ENCODE measurements at places on chromosomes 7 and 10.
A peak's percentile ranks its signal among the peaks of the same experiment; 100 is the strongest.

- DNase-seq: peak; percentile 8
These were observed 44.9 kb downstream of the CAV1 start for GRCh38 chr7:116569737-116570136.

- DNase-seq: no peak
These were observed 513.0 kb upstream of the ANKRD30A start for GRCh38 chr10:36612436-36612835.

- no peak for DNase-seq
These were observed 109.6 kb downstream of the TCERG1L start for GRCh38 chr10:131201741-131202515.

GRCh38 chr10:79472449-79472848 is 27.0 kb upstream of the ZCCHC24 start:
- no peak for DNase-seq

- DNase-seq: no peak
These were observed 279.8 kb upstream of the ZNF32 start for GRCh38 chr10:43928425-43928968.

GRCh38 chr10:119416855-119417254 is 125.7 kb downstream of the RGS10 start:
- DNase-seq: no peak

DNA sequence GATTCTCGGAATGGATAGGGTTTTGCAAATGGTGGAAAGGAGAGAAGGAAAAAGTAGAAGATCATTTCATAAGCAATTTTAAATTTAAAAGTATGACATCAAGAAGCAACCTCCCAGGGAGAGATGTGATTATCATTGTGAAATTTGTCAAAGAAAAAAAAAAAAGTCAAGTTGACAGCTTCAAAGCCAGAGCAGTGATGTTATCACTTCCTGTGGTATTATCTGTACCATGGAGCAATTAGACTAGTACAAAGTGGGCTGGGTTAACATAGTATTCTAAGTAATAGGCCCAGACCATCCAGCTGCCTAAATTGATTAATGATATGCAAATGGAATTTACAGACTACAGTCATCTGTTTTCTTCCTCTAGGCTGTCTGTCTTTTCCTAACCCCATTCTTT is 84.0 kb upstream of the NPY start:
- no peak for DNase-seq

GRCh38 chr7:24874791-24875190 is 105.2 kb downstream of the OSBPL3 start:
- no peak for DNase-seq

- peak; percentile 10 for DNase-seq
These were observed 156.3 kb downstream of the PHF14 start for GRCh38 chr7:11130012-11130411.

DNA sequence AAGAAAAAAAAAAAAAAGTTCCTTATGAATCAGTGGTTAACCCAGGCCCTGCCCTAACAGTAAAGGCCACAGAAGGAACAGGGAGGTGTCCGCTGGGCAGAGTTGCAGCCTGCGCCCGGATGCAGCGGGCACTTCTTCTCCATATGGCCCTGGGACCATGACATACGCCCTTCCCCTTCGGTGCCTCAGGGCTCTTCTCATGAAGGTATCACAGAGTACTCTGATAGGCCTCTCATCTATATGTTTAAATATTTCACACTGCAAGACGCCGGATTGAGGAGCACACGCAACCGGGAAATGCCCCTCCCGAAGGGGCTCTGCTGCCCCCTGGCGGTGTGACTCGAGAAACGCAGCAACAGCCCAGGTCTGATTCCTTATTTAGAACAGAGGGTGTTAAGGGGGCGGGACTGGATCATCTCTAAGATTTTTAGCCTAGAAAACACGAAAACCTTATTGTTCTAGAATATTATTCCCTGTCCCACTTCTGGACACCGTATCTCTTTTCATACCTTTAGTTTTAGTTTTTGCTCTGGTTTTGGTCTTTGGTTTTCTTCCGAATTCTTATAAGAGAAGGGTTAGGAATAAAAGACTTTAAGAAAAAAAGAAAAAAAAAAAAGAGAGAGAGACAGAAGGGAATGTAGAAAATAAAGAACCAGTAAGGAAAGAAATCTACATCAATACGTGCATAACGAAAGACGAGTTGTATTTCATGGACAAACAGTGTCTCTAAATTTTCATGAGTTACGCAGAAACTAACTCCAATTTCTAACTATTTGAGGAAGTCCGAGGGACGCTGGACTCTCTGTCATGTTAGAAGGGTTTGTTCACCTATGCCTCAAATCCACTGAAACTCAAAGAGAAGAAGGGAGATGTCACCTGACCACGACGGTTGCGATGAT is 12.0 kb downstream of the DAGLB start:
- peak; percentile 45 for DNase-seq

DNA sequence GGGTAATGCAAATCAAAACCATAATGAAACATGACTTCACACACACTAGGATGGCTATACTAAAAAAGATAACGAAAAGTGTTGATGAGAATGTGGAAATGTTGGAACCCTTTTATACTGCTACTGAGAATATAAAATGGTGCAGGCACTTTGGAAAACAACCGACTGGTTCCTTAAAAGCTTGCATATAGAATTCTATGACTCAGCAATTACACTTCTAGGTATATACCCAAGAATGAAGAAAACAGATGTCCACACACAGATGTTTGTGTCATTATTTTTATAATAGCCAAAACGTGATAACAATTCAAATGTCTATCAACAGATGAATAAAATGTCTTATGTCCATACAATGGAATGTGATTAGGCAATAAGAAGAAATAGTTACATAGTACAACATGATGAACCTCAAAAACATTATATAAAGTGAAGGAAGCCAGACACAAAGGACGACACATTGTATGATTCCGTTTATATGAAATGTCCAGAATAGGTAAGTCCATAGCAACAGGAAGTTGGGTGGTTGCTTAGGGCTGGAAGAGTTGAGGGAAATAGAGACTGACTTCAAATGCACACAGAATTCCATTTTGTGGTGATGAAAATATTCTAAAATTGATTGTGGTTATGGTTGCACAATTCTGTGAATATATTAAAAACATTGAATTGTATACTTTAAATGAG is 148.3 kb upstream of the PHYHIPL start:
- no peak for DNase-seq

DNA sequence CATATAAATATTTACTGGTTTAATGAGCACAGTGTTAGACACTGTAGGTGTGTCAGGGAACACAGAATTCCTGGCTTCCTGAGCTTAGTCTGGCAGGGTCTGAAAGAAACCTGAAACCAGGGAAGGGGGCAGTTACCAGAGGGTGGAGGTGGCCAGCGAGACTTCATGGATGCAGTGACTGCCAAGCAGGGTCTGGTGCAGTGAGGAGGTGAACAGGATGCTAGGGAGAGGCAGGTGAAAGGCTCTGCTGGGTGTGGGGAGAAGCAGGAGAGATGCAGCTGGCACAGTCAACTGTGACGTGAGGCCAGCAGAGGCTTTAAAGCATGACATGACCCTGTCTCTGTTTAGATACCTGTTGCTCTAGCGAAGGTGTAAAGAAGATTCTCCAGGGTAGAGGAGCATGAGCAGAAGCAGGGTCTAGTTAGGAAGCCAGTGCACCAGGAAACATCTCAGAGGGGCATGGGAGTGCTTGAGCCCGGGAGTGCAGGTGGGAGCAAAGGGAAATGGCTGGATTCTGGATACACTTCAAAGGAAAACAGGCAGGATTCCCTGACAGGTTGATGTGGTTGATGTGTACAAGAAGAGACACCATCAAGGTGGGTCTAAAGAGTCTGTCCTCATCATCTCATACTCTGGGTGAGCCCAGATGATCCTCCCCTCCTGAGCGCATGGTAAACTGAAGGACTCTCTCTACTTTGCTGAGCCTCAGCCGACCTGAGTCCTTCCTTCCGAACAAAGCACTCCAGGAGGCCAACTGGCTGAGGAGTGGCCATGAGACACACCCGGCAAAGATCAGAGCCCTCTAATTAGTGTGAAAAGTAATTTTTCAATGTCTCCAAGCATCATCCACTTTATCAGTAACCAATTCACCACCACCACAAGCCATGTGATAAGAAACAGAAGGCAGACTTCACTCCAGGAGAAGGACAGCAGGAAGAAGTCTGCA is 186.8 kb downstream of the COBL start:
- DNase-seq: no peak

GRCh38 chr7:85023066-85023712 is 163.7 kb downstream of the SEMA3D start:
- no peak for DNase-seq

- no peak for DNase-seq
These were observed 1149.5 kb upstream of the POT1 start for GRCh38 chr7:126079151-126079550.

GRCh38 chr7:5780801-5781496 is 514 bp downstream of the RNF216 start:
- no peak for DNase-seq

DNA sequence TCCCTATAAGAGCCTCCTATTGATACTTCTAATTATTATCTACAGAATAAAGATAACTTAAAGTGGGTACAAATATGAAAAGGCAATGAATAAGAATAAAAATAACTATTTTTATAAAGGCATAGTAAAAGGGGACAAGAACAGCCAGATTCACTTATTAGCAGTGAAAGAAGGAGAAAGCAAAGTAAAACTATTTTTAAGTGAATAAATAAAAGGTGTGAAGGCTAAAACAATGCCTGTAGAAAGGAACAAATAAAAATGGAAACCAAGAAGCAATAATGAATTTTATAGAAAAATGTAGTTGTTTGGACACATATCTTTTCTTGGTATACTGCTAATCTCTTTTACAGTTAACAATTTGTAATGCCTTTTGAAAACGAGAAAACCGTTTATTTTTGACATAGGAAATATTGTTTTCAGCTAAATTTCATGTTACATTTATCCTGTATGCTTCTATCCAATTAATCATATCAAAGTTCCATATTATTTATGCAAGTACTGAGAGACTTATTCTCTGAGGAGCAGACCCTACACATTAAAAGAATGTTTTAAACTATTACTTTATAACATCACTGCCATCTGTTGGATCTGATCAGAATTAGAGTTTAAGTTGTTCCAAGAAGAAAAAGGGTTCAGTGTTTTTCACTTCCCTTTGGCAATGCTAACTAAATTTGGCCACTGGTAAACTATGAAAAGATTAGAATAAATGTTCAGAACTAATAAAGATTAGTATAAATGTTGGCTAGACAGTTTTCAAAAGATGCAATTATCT is 59.1 kb downstream of the ARMC3 start:
- DNase-seq: peak; percentile 37

GRCh38 chr10:124372899-124373298 is 45.8 kb downstream of the OAT start:
- DNase-seq: no peak

DNA sequence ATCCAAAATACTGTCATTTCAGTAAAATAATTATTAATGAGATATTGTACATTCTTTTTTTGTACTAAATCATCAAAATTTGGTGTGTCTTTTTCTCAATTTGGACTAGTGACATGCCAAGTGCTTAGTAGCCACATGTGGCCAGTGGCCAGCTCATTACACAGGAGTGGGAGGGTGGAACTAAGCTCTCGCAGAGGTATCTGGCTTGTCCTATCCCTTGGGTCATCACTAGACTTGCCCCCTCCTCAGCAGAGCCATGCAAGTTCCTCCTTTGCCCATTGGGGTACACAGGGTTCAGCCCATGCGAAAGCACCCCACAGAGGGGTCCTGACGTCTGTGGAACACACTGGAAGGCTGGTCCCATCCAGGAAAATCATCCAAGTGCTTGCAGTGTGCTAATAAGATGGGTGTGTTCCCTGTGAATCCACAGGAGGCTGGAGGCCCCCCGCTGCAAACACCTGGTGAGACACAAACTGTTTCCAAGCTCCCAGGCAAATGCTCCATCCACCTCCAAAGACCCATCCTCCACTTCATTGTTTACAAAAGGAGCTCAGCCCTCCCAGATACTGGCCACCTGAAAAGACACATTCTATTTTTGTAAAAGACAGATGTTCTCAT is 1.3 kb downstream of the ARHGAP22 start:
- DNase-seq: no peak

GRCh38 chr7:118005026-118005425 is 131.8 kb upstream of the CTTNBP2 start:
- no peak for DNase-seq

DNA sequence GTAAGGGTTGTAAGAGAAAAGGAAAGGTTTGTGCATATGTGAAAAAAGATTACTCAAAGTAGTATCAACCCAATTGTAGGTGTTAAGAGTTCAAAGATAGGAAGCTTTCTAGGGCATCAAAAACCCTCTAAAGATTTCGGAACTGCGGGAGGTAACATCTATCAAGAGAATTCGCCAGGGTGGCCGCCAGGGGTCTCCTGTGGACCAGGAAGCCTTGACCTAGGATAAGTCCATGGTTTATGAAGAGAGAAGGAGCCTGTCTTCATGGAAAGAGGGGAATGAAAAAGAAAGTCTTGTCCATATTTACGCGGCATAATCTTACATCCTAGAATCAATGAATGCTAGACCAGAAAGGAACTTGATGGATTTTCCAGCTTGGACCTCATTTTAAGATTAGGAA is 140.7 kb upstream of the CALCR start:
- peak; percentile 1 for DNase-seq

- DNase-seq: no peak
These were observed 143.1 kb downstream of the NPY start for GRCh38 chr7:24427048-24427447.

- DNase-seq: no peak
These were observed 164.6 kb upstream of the SH2B2 start for GRCh38 chr7:102122026-102122425.

DNA sequence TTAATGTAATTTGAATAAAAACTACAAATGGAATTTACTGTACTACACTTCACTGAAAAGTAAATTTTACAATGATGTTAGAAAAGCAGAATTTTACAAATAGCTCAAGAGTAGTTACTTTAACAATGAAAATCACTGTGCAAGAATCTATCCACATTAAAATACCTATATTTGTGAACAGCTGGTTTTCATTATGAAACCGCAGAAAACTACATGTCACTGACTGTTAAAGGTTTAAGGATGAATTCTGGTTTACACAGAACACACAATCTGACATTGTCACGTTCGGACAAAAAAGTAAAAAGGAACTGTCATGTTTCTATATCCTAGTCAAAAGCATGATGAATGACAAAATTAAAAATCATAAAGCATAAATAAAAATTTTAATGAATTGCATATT is 415.3 kb upstream of the PRKCQ start:
- no peak for DNase-seq

DNA sequence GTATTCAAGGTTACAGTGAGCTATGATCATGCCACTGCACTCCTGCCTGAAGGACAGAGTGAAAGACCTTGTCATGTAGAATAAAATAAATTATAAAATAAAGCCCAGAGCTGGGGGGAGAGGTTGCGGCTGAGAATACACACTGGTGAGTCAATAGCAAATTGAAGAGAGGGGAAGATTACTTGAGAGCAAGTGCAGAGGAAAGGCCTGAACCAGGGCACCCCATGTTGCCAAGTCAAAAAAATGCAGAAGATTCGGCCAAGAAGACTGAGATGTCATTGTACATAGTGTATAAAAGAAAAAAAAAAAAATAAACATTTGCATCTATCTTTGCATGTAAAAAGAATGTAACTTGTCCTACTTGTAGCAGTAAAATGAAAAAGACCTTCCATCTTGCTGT is 32.5 kb downstream of the RHEB start:
- no peak for DNase-seq

GRCh38 chr10:69334302-69335062 is 56.2 kb downstream of the HK1 start:
- DNase-seq: no peak
